ENCODE measurements at places on chromosomes 12 and 14. TPM values are rescaled to one million over a fixed set of nuclear protein-coding genes. Genes with fewer than 3 reads are reported as not detected.

GRCh38 chr12:67315661-67316060, 46.5 kb downstream of the CAND1 start:
- H3K36me3 ChIP-seq: peaks cover 41% of the 10 kb centered on the region
- no peak for DNase-seq
- no peak overlapping the region for H3K4me3 ChIP-seq
- H3K27ac ChIP-seq: no peak overlapping the region
- H3K27me3 ChIP-seq: no peaks in the 10 kb centered on the region

- no peak overlapping the region for H3K4me3 ChIP-seq
- no peak overlapping the region for H3K27ac ChIP-seq
- peaks cover 40% of the 10 kb centered on the region for H3K4me1 ChIP-seq
These were observed 228.0 kb upstream of the ATP2B1 start for GRCh38 chr12:89936631-89937030.

GRCh38 chr14:52494444-52494843, 57.9 kb downstream of the TXNDC16 start:
- DNase-seq: no peak
- no peak overlapping the region for H3K27ac ChIP-seq
- H3K4me3 ChIP-seq: no peak overlapping the region
- no peaks in the 10 kb centered on the region for H3K27me3 ChIP-seq

Gene KRT74
- total RNA-seq: not detected

All from activated CD4-positive, alpha-beta memory T cell treated with anti-CD3 and anti-CD28 coated beads for 36 hours (primary cell).